NCI-H1092 treated with DMSO at 0.1 percent for 48 hours (cell line): ENCODE measurements at places on chromosomes 13 and 19.

GRCh38 chr13:38202740-38203139, 146.9 kb upstream of the UFM1 start:
- no peak for DNase-seq

- DNase-seq: peak; percentile 37
Measured at GRCh38 chr13:27264181-27264580, 6.4 kb upstream of the RASL11A start.

GRCh38 chr19:11483366-11484111, 2.7 kb upstream of the ELAVL3 start:
- DNase-seq: no peak

GRCh38 chr19:8641908-8642547, 11.6 kb downstream of the NFILZ start:
- no peak for DNase-seq

DNA sequence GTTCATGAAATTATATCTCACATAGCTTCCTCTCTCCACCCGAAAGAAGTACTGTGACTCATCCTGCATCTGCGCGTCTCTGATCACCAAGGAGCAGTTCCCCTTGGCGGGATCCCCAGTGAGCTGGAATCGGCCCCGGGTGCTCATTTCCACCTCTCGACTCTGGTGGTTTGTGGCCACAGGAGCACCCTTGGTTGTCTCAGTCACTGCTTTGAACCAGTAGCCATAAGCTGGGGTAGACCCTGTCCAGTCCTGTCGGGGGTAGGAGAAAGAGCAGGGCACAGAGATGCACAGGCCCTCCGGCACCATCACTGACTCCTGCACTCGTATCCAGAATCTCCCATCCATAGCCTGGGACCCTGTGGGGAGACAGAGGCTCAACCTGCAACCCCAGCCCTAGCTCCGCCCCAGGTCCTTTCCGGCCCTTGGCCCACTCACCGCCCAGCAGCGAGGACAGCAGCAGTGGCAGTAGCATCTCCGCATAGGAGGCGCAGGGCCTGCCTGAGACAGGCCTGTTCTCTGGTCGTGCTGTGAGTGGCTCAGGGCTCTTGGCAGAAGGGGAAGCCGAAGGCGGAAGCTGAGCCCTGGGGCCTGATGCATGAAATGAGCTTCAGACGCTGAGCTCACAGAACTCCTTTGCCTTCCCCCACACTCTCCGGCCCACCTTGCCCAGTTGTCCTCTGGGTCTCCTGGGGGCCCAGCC, at the start of gene SIGLEC10:
TSS of gene SIGLEC10 (minus strand) at position 536 of the 703 bp plus-strand sequence. CDS start at position 475, 61 bp downstream.
- no peak for DNase-seq

GRCh38 chr13:27053902-27054595, 117.6 kb downstream of the USP12 start:
- no peak for DNase-seq

- no peak for DNase-seq
Measured at GRCh38 chr19:38252941-38253691, 3.1 kb downstream of the PPP1R14A start.

DNA sequence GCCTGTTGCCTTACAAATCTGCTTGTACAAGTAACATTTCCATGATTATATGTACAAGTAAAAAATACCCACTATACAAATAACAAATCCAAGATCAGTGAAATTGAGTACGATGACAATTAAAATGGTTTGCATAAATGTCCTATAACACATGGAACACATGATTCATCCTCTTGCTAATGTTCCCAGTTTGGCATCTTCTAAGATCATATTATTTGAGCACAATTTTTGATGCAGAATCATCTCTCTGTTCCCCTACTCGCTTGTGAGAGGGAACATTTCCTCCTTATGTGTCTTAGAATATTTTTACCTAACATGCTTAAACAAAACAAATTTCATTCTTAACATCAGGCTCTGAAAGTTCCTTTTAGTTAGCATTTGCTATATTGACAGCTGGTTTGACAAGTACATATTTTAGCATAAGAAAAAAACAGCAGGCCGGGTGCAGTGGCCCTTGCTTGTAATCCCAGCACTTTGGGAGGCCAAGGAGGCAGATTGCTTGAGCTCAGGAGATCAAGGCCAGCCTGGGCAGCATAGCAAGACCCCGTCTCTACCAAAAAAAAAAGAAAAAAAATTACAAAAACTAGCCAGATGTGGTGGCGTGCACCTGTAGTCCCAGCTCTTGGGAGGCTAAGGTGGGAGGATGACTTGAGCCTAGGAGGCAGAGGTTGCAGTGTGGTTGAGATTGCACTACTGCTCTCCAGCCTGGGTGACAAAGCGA, 14.2 kb downstream of the ZNF331 start:
- DNase-seq: no peak
